Mucosa of gallbladder (tissue), 1 donor: ENCODE measurements at places on chromosomes 2 and 18. TPM values are rescaled to one million over a fixed set of nuclear protein-coding genes. Genes with fewer than 3 reads are reported as not detected.

The PAX3 gene
- total RNA-seq, result not detected

The TUBA3E gene
- total RNA-seq, result not detected

The GALNT5 gene
- 11.7 TPM for total RNA-seq

The ANKAR gene
- total RNA-seq, result 9.3 TPM

The GCKR gene
- total RNA-seq, result 7.6 TPM

The RAB17 gene
- total RNA-seq, result 64.8 TPM

The CNTNAP5 gene
- 31.7 TPM for total RNA-seq

The AKAIN1 gene
- total RNA-seq, result not detected

The KCNG2 gene
- not detected for total RNA-seq

The FOXI3 gene
- total RNA-seq, result not detected

The TMEFF2 gene
- total RNA-seq, result 12.8 TPM

The RAB6D gene
- 1.8 TPM for total RNA-seq

The NOL4 gene
- total RNA-seq, result 1.1 TPM

The CCDC74B gene
- total RNA-seq, result 3.4 TPM

The PNPT1 gene
- total RNA-seq, result 15.9 TPM

The MYL12B gene
- 342 TPM for total RNA-seq

The TAF4B gene
- total RNA-seq, result 1.6 TPM

The NT5C1B gene
- total RNA-seq, result not detected

The ZDBF2 gene
- total RNA-seq, result 8.7 TPM

The ATOH8 gene
- 9.0 TPM for total RNA-seq

The KLHL14 gene
- 0.26 TPM for total RNA-seq

The DSEL gene
- total RNA-seq, result 12.7 TPM

The CYS1 gene
- total RNA-seq, result 27.8 TPM

The LONRF2 gene
- total RNA-seq, result 11.2 TPM

The LDLRAD4 gene
- total RNA-seq, result 51.0 TPM

The UGT1A5 gene
- total RNA-seq, result 2.0 TPM

The CFAP53 gene
- total RNA-seq, result 1.5 TPM

The CHN1 gene
- total RNA-seq, result 15.3 TPM

The EVA1A gene
- 0.43 TPM for total RNA-seq

The ANKRD44 gene
- total RNA-seq, result 40.6 TPM

The FAM98A gene
- 38.1 TPM for total RNA-seq

The FOXD4L1 gene
- 0.17 TPM for total RNA-seq

The POLR1B gene
- total RNA-seq, result 13.8 TPM

The SULT1C4 gene
- 117 TPM for total RNA-seq

The GPN1 gene
- total RNA-seq, result 24.2 TPM

The GBX2 gene
- not detected for total RNA-seq

The CYBRD1 gene
- 126 TPM for total RNA-seq

The CD226 gene
- total RNA-seq, result 2.9 TPM

The UGT1A8 gene
- total RNA-seq, result 26.4 TPM

The REEP1 gene
- total RNA-seq, result 21.2 TPM

The CKAP2L gene
- 1.5 TPM for total RNA-seq

The ZBTB7C gene
- total RNA-seq, result 24.1 TPM

The MOGAT1 gene
- 102 TPM for total RNA-seq
